Anterior cingulate cortex (tissue), 58 donors: ENCODE measurements at places on chromosomes 1 and 21.

GRCh38 chr1:199954699-199955098, 72.8 kb upstream of the NR5A2 start:
- DNase-seq: no peak

DNA sequence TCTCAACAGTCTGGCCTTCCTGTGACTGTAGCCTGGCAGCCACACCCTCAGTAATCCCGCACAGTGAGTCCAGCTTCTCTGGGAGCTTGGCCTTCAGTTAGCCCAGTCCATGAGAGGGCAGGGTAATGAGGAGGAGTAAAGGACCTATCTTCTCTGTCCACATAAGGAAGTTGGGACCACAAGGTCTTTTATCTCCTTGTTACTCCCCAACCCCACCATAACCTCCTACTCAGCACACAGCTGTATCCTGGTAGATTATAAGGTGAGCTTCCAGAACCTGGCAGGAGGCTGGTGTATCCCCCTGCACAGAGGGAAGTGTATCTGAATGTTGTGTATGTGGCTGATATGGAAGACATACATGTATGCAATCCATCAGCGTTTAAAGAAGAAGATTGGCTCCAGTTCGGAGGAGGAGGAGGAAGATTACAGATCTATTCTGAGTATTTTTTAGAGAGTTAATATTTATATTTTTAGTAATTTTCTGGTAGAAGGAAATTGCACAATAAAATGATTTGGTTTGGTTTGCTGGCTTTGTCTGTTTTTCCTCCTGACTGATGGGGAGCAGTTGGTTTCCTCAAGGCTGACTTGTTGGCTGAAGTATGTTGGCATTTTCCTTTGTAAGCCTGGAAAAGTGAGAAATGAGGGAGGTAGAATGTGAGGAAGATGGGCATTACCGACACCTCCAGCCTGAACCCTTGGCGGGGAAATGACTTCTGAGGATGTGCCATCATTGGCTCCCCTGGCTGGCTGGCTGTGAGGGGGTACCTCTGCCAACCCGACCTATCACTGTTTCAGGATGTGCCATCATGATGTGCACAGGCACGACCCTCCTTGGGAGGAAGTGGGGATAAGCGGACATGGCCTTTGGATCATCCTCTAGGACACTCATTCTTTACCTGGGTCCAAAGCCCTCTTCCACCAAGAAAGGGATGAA, 5.0 kb downstream of the C1orf226 start:
- DNase-seq: no peak

DNA sequence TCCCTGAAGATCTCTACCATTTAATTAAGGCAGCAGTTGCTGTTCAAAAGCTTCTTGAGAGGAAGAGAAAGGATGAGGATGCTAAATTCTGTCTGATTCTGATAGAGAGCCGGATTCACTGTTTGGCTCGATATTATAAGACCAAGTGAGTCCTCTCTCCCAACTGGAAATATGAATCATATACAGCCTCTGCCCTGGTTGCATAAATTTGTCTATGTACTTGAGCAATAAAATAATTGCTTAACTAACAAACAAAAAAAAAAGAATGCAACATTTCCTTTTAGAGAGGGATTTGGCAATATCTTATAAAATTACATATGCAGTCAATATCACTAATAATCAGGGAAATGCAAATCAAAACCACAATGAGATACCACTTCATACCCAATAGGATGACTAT, 26.8 kb downstream of the ALDH9A1 start:
- no peak for DNase-seq

DNA sequence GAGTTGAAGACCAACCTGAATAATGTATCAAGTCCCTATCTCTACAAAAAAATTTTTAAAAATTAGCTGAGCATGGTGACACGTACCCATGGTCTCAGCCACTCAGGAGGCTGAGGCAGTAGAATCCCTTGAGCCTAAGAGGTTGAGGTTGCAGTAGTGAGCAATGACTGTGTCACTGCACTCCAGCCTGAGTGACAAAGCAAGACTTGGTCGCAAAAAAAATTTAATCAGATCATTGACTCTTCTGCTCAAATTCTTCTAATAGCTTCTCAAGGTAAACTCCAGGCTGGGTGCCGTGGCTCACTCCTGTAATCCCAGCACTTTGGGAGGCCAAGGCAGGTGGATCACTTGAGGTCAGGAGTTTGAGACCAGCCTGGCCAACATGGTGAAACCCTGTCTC, 85.9 kb upstream of the PUM1 start:
- DNase-seq: no peak

- DNase-seq: no peak
Observed at GRCh38 chr1:2429780-2430591, 17.6 kb upstream of the PEX10 start.

GRCh38 chr1:20318521-20318920, 27.8 kb downstream of the VWA5B1 start:
- no peak for DNase-seq

GRCh38 chr1:234554698-234555311, 55.2 kb downstream of the IRF2BP2 start:
- DNase-seq: no peak

GRCh38 chr1:181632960-181633359, 149.6 kb downstream of the CACNA1E start:
- no peak for DNase-seq

DNA sequence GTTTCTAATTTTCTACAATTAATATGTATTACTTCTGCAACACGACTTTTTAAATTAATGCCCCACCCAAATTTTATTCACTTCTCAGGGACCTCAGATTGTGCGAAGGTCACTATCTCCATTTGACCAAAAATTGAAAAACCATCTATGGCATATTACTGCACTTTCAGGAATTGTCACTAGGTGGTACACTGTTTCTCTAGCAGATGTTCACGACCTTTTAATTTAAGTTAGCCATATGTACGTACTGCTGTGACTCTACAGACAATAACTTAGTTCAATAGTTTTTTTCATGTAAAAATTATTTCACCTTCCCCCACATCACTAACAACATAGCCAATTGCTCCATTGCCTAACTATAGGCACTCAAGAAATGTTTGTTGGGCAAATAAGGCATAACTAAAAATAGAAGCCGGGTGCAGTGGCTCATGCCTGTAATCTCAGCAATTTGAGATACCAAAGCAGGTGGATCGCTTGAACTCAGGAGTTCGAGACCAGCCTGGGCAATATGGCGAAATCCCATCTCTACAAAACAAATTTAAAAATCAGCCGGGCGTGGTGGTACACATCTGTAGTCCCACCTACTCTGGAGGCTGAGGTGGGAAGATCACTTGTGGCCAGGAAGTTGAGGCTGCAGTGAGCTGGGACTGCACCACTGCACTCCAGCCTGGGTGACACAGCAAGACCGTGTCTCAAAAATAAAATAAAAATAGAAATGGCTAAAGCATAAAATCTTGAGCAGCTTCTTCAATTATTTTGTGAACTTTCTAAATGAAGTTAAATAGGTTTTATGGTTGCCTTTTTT, 75.7 kb upstream of the PKN2 start:
- DNase-seq: no peak

DNA sequence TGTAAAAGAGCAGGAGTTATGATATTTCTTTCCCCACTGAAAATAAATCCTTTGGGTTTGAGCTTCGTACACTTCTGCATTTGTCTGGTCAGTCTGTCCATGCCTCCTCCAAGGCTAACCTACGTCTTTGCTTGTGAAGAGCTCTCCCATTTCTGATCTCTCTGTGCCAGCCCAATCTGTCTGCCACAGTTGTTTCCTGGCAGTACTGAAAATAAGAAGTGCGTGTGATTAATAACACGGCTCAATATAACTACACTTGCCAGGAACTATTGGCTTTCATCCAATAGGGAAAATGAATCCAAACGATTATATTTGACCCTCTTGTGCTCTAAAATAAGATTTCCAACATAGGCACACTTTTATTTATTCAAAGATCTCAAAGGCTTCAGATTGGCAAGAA, 19.2 kb upstream of the COL24A1 start:
- DNase-seq: no peak

GRCh38 chr1:203519053-203519840, 25.3 kb downstream of the OPTC start:
- no peak for DNase-seq

GRCh38 chr21:31931644-31932469, 59.0 kb downstream of the HUNK start:
- DNase-seq: no peak

DNA sequence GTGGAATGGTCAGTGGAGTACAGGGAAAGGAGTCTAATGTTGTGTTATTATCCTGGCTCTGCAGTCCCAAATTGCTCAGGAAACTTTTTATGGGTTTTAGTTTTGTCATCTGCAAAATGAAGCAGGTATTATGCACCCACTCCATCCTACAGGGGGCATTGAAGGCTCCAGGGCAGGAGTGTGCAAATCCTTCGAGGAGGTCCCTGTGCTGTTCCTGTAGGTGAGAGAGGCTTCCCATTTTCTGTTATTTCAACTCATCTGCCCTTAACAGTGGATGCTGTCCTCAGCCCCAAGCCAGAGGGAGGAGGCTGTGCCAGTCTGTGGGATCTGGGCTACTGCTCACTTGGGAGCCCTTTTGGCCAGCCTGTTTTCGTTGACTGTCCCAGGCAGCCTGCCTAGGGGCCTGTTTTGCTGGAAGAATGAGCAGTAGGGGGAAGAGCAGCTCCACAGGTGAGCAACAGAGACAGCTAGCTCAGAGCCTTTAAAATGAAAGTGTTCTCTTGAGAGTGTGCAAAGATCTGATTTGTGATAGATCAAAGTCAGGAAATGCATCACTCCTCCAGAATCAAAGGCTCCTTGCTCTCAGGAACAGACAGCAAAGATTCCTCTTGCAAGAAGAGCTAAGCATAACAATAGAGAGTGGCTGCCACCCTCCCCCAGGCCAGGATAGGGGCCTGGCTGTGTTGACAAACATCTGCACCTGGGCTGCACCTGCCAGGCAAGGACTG, 317.6 kb upstream of the PROX1 start:
- no peak for DNase-seq

GRCh38 chr1:209398313-209398991, 185.1 kb upstream of the CAMK1G start:
- DNase-seq: no peak

GRCh38 chr1:154353460-154353904, 28.2 kb downstream of the ATP8B2 start:
- no peak for DNase-seq

DNA sequence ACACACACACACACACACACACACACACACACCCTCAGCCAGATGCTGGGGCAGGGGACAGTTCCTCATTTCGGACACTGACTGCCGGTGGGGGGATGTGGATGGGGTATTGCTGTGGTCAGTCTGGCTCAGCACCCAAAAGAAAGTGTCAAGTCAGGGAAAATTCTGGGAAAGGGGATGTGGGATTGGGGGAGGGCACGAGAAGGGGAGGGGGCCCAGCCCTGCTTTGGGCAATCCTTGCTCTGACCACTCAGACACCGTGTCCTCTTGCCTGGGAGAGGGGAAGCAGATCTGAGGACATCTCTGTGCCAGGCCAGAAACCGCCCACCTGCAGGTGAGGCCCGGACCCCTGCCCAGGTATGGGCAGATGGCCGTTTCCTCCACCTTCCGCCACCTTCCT, at the start of gene C1QC:
Gene C1QC, plus strand, starts transcription at position 253 of the 400 bp plus-strand sequence. CDS start 391 bp downstream, outside the sequence.
- DNase-seq: no peak

GRCh38 chr1:115327270-115327669, 10.8 kb downstream of the NGF start:
- no peak for DNase-seq

GRCh38 chr1:78650114-78650660, 556 bp downstream of the IFI44 start:
- no peak for DNase-seq

- no peak for DNase-seq
Observed at GRCh38 chr1:43274125-43274803, 4.5 kb downstream of the TMEM125 start.

GRCh38 chr1:2224170-2224584, 3.9 kb upstream of the SKI start:
- no peak for DNase-seq

GRCh38 chr1:182244451-182244850, 147.1 kb downstream of the GLUL start:
- DNase-seq: no peak

- no peak for DNase-seq
Observed at GRCh38 chr1:36161641-36162531, 5.9 kb downstream of the MAP7D1 start.
